ENCODE measurements at places on chromosomes 7 and 10.

DNA sequence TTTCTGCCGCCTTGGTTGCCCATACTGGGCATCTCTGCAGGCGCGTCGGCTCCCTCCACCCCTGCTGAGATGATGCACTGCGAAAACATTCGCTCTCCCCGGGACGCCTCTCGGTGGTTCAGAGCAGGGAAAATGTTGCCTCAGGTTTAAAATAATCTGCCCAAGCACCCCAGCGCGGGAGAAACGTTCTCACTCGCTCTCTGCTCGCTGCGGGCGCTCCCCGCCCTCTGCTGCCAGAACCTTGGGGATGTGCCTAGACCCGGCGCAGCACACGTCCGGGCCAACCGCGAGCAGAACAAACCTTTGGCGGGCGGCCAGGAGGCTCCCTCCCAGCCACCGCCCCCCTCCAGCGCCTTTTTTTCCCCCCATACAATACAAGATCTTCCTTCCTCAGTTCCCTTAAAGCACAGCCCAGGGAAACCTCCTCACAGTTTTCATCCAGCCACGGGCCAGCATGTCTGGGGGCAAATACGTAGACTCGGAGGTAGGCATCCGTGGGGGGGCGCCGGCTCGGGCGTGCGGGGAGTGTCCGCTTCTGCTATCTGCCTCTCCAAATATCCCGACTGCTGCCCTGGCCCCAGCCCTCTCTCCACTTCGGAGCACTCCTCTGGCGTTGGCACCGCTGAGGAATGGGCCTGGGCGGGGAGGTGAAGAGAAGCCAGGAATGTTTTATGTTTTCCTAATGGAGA is at the start of gene CAV1:
Gene CAV1, plus strand, starts transcription at position 428 of the 689 bp plus-strand sequence. Its CDS starts 27 bp downstream, at position 455.
- DNase-seq, result peak; percentile 90

DNA sequence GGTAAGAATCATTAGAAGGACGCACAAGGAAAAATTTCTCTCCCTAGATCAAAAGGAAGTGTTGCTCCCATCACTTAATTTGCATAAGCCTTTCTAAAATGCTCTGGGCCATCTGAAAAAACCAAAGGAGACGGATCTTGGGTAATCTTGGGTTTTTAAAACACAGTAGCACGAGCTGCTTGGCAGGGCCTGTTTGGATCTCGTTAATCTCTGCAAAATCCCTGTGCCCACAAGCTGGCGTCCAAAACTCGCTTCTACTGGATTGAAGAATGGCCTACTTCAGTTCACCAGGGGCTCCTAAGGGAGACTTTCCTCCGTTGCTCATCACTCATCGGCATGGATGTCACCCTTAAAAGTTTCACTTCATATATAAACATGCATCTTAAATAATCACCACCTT is 128.6 kb downstream of the RNF216 start:
- DNase-seq, result no peak

- no peak for DNase-seq
Measured at GRCh38 chr7:332020-332517, 42.1 kb downstream of the FOXL3 start.

DNA sequence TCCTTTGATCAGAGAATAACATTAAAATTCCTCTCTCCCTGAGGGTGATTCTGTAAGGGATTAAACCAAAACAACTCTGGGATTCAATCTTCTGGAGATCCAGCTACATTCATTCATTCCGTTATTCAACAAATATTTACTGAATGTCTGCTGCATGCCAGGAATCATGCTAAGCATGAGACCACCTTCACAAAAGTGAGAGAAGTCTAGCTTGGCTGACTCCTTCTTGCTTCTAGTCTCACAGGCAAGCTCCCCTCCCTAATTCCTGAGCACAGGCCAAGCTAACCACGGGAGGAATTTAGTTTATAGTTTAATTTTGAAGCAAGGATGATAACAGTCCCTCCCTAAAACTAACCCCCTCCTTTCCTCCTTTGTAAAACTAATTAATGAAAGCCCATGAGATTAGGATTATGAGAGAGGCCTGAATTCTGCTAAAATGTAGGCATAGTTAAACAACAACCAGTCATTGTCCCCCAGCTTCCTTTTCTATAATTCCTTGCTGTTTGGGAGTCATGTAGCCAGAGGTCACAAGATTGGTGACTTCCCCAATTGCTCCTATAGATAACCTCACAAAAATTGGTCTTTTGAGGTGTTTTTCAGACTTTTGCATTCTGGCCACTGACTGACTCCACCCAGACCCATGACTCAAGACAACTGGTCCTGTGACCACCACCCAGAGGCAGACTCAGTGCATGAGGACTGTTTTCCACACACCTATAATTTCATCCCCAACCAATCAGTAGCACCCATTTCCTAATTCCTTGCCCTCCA is 113.5 kb downstream of the ITGB8 start:
- no peak for DNase-seq

All from smooth muscle cell of the brain vasculature (primary cell).